ENCODE measurements at places on chromosomes 1 and 21. TPM values are rescaled to one million over a fixed set of nuclear protein-coding genes. Genes with fewer than 3 reads are reported as not detected.

DNA sequence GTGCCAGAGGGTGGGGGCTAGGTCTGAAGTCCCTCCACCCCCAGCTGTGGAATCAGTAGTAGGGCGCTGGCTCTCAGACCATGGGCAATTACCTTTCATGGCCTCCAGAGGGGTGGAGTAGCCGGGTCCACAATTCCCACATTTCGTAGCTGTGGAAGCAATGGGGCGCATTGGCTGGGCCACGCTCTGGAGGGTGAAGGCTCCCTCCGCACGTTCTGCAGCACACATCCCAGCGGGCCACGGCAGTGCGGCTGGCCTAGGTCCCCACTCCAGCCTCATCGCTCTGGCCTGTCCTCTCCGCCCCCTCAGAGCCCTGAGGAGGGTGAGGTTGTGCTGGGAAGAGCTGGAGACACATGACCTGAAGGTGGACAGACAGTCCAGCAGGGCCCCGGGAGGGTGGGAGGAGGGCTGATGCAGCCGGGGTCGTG lies 2.9 kb downstream of the SELENBP1 start:
- no peak for DNase-seq

DNA sequence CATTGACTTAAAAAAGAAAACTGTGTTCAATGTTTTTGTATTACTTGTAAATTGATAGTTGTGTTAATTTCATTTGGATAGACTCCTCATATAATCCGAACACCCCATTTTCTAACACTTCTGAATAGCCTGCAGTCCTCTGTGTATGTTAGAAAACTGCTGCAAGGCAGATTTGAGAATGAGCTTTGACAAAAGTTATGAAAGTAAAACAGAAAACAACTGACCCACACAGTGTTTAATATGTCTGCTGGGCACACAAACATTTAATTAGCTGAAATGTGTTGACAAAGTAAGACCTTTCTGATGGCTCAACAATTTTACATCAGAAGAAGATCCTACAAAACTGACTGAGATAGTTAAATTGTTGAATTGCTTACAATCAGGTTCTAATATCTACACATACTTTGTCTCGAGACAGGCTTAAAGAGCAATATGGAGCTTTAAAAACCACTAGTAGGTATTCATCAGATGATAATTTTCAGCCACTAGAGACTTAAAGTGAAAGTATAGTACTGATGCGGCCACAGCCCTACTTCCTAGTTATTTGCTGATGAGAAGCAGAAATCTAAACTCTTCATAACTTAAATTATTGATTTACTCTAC lies 40.0 kb upstream of the PRMT6 start:
- no peak for DNase-seq

DNA sequence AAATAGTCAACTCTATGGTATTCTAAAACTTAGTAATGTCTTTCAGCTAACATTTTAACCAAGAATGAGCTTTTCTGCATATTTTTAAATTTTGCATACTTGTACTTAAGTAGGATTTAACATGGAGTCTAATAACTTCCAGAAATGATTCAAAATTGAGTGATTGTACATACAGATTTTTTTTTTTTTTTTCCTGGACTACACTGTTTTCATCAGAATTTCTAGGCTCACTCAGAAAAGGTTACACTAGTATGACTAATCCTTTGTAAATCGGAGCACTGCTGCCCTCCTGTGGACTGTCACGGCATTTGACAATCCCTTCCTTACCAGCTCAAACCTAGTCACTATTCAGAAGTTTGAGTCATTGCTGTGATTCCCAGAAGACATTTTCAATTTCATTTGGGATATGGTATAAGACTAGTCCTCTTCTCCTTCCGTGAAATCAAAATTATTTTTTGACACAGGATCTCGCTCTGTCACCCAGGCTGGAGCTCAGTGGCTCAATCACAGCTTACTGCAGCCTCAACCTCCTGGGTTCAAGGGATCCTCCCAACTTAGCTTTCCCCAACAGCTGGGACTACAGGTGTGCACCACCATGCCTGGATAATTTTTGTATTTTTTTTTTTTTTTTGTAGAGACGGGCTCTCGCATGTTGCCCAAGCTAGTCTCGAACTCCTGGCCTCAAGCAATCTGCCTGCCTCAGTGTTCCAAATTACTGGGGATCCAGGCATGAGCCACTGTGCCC lies 45.5 kb downstream of the CD46 start:
- peak; percentile 84 for DNase-seq

DNA sequence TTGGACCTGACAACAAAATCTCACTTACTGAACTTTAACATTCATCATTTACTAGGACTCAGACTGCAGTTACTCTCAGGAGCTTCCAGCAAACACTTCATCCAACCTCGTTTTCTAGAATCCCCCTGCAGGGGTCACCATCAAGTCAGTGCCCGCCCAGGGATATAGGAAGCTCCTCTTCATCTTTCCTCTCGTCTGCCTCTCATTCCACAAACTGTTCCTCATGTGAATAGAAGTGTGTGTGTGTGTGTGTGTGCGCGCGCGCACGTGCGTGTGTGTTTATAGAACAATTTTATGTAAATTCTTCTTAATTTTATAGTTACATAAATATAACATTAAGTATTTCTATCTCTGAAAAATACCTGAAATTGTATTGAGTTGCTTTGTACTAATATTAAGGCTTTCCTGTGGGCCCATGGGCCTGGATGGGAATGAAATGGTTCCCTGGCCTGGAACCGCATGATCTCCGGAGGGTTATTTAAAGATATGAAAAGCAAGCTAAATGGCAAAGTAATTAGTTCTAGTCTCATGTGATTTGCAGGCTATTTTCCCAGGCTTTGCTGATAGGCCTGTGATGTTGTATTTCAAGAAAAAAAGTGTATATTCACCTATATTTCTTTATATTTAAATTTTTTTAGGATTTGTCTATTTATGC lies 21.7 kb upstream of the ABCD3 start:
- DNase-seq: no peak

- no peak for DNase-seq
Measured at GRCh38 chr1:35558374-35559316, 1.0 kb downstream of the NCDN start.

- DNase-seq: no peak
Measured at GRCh38 chr1:181972256-181972655, 89.3 kb downstream of the ZNF648 start.

DNA sequence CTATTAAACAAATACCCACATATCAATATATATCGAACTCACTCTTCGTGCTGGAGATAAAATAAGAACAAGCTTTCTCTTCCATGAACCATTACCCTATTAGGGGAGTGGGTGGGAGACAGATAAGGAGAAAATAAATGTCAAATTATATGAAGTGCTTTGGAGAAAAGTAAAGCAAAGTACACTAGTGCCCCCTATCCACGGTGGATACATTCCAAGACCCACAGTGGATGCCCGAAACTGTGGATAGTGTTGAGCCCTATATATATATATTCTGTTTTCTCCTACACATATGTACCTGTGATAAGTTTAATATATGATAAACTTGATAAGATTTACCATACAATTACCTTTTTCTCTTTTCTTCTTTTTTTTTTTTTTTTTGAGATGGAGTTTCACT lies 54.6 kb downstream of the FH start:
- no peak for DNase-seq

- DNase-seq: no peak
Measured at GRCh38 chr1:103783944-103784377, 34.3 kb downstream of the AMY1C start.

DNA sequence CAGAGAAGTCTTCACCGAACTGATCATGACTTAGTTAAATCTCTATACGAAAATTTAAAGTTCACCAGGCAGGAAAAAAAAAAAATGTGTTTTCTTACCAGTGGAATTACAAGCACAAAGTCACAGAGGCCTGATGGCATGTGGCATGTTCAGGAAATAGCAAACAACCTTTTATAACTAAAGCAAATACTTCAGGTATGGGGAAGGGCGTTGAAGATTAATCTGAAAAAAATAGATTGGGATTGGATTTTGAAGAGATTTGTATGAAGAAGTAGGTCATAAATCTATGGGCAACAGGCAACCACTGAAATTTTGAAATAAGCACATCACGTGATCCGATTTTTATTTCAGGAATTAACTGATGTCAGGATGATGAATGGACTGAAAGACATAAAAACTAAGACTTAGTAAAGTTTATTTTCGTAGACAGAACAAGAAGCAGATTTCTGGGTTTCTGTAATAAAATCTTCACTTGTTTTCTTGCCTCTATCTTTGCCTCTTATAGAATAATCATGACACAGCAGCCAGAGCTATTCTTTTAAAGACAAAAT lies 295.9 kb upstream of the ADGRL4 start:
- no peak for DNase-seq

DNA sequence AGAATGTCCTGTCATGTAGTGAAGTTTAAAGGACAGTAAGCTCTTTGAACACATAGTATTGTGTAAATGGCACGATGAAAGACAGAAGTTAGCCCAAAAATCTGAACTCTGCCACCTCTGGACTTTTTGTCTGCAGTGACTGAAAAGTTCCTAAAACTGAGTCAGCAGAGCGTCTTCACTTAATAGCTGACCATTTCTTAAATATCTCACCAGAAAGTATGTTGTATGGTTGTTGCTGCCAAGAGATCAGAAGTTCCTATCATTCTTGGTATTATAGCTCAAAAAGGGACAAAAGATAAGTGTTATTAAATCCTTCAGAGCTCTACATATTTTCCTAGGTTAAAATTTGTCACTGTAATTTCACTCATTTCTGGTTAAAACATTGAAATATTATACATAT lies 1003.0 kb downstream of the TTLL7 start:
- DNase-seq: no peak

GRCh38 chr1:220448217-220448616 lies 79.7 kb upstream of the MARK1 start:
- DNase-seq: no peak

GRCh38 chr1:59994302-59995198 lies 68.0 kb upstream of the CYP2J2 start:
- peak; percentile 48 for DNase-seq

GRCh38 chr1:19113697-19114092 lies 96.4 kb downstream of the UBR4 start:
- no peak for DNase-seq

SYTL1 gene
- 5.5 TPM for total RNA-seq

LCE2A gene
- total RNA-seq: not detected

KIF26B gene
- total RNA-seq: 0.41 TPM

SH2D1B gene
- total RNA-seq: not detected

OLFML3 gene
- total RNA-seq: 63.9 TPM

NPL gene
- total RNA-seq: 30.7 TPM

Data from thoracic aorta (tissue), 2 donors.